ENCODE measurements at places on chromosomes 4 and X.
A peak's percentile ranks its signal among the peaks of the same experiment; 100 is the strongest.

GRCh38 chrX:103879339-103879738 is 47.3 kb upstream of the RAB9B start:
- DNase-seq, result peak; percentile 10

GRCh38 chrX:93673869-93674271 is at the start of gene FAM133A:
Gene FAM133A, plus strand, starts transcription at chrX:93674206. Its CDS starts 35,214 bp downstream, at chrX:93709420.
- no peak for DNase-seq

DNA sequence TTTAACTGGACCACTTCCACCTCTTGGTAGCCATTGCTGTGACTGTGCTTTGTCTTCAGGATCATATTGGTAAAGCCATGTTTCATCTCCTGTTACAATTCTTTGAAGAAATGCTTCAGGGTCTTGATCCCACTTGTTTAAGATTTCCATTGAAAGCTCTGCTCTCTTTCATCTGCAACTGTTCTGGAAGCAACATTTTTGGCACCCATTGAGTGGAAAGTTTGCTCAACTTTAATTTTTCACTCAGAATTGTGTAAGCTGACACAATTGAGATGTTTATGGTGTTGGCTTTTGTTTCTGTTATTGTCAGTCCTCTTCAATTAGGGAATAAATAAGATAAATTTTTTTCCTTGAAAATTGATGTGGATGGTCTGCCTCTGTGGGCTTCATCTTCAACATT is 237.4 kb downstream of the MAPK10 start:
- DNase-seq, result no peak

- no peak for DNase-seq
These were observed 284.3 kb downstream of the ARHGAP10 start for GRCh38 chr4:148016063-148016637.

- no peak for DNase-seq
These were observed 23.6 kb downstream of the ANTXR2 start for GRCh38 chr4:80049402-80049801.

- DNase-seq, result no peak
These were observed 25.3 kb downstream of the TSC22D3 start for GRCh38 chrX:107750263-107750662.

DNA sequence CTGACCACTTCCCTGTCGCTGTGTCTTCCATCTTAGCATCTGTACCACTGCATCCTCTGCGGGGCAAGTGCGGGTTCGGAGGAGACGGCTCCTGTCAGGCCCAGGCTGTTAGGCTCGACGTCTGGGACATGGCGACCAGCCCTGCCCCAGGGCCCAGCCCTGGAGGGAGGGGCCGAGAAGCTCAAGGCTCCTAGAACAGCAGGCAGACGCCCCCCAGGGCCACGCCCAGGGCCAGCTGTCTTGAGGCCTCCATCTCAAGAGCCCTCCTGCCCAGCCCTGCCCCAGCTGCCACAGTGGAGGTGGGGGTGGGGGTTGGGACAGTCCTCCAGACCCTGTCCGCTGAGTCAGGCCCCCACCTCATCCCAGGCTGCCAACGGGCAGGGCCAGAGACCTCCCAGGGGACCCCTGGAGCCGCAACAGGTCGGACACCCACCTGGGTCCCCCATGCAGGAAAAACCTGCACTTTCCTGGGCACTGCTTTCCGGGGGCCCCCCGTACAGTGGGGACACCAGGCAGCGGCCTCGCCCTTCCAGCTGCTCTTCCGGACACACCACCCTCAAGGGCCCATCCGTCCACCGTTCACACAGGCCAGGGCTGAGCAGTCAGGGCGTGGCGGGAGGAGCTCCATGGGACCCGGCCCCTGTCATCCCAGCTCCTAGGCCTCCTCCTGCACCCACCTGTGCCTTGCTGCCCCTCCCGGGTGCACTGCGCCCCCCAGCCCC is 83.1 kb downstream of the FAM53A start:
- DNase-seq, result no peak

- DNase-seq, result no peak
These were observed 24.1 kb downstream of the FRMPD4 start for GRCh38 chrX:12162420-12162819.

GRCh38 chr4:159515314-159516025 is 412.6 kb downstream of the RAPGEF2 start:
- DNase-seq, result no peak

GRCh38 chrX:17922303-17922702 is 61.2 kb upstream of the RAI2 start:
- DNase-seq, result no peak

DNA sequence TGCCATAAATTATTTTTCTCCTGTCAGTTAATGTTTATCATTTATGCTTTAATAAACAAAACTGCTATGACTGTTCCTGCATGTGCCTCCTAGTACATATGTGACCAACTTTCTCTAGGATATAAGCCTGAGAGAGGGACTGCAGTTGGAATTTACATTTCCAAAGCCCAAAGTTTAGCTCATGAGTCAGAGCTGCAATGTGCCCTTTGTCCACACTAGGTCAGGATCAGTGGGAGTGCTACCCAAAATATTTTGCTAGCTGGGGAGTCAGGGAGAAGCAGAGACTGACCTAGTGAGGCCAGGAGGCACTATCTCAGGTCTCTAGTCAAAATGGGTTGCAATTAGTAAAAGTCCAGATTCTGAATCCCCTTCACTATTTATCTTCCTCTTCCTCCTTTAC is 92.7 kb downstream of the AR start:
- peak; percentile 2 for DNase-seq

DNA sequence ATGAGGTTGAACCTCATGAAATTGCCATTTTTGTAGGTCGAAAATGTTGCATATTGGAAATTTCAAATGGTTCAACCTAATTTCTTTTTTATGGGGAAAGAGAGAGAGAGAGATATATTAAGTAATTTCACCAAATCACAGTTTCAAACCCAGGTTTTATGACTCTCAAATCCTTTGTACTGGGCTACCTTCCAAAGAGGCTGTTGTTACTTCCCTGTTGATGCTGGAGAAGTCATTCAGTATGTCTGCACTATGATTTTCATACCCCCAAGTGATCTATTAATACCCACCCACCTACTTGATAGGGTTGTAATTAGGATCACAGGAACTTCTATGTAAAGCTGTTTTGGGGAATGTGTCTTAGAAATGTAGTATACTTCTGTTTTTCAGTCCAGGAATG is 109.9 kb downstream of the ZNF330 start:
- DNase-seq, result no peak

GRCh38 chrX:19715711-19716638 is 171.4 kb downstream of the SH3KBP1 start:
- DNase-seq, result no peak

- DNase-seq, result peak; percentile 2
These were observed 347.8 kb upstream of the PITX2 start for GRCh38 chr4:110970642-110971041.

- DNase-seq, result no peak
These were observed 206.0 kb upstream of the SLC7A11 start for GRCh38 chr4:138448169-138448568.

DNA sequence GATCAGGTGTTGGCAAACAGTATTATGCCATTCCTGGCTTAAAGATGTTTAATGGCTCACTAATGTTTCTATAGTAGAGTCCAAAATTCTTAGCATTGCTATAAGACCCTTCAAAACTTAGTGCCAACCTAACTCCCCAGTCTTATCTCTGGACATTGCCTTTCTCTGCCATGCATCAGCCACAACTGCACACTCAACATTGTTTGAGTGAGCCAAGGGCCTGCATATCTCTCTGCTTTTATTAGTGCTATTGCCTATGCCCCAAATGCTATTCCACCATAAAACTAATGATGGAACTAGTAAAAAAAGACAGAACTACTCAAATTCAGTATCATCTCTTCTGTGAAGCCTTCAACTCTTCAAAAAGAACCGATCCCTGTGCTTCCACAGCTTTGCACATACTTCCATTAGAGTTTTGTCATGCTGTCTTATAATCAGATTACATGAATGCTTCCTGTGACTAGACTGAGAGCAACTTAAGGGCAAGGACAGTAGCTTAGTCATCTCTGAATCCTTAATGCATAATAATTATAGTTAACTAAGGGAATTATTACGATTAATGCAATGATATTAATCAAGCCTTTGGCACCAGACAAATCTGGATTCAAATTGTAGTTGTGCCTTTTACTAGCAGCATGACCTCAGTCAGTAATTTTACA is 53.7 kb downstream of the CHM start:
- no peak for DNase-seq

DNA sequence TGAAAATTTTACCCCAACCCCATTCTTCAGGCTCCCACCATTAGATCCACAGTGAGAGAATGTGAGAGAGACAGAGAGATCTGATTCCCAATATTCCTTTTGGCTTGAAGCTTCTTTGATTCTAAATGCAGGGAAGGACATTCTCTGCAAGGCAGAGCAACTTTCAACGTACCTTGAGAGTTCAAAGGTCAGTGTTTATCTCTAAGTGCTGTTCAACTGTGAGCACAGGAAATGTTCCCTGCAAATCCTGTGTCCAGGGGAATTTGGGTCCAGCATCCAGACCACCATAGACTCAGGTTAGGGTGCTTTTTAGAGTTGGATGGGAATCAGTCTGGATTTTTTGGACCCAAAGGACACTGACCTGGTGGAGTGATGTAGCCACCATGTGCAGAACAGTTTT is 97.4 kb downstream of the NHS start:
- DNase-seq, result no peak

GRCh38 chr4:152258804-152259708 is 276.8 kb downstream of the FBXW7 start:
- DNase-seq, result no peak

DNA sequence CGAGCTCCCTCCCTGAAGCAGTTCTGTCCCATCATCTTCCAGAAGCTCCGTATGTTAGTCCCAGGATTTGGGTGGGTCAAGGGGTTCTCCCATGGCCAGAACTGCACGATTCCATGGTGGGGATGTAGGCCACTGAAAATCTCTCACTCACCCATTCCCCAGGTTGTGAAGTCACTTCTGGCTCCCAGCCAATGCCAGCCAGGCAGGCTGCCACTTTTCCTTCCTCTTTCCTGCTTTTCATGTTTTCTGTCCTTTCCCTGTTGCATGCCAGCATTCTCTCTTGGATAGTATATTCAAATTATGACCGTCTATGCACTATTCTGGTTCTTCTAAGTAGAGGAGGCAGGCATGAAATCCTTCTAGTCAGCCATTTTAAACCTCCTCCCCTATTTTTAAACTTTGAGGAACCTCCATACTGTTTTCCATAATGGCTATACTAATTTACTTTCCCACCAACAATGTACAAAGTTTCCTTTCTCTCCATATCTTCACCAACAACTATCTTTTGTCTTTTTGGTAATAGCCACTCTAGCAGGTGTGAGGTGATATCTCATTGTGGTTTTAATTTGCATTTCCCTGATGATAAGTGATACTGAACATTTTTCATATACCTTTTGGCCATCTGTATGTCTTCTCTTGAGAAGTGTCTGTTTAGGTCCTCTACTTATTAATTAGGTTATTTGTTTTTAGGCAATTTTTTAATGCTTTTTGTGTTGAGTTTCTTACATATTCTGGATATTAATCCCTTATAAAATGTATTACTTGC is 182.1 kb upstream of the TET2 start:
- DNase-seq, result no peak

DNA sequence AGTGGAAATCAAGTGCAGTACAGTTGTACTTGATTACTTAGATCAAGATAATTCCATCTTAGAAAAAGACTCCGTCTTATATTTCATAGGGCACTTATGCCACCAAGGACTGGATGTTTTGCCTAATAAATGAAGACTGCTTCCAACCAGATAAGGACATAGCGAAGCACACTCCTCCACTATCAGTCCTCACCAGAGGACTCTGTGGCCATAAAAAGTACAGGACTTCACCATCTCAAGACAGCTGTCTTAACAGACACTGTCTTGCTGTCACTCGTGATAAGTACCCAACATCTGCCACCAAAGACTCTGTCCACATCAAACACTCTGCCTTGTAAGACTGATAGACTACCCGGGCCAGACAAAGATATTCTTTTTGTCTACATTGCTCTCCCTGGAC is 352.0 kb downstream of the TRAM1L1 start:
- no peak for DNase-seq

- DNase-seq, result no peak
These were observed 4.3 kb upstream of the SLC4A4 start for GRCh38 chr4:71334465-71334882.

- peak; percentile 34 for DNase-seq
These were observed 3.0 kb upstream of the ATP1B4 start for GRCh38 chrX:120358737-120359456.

- DNase-seq, result no peak
These were observed 38.9 kb upstream of the CBR4 start for GRCh38 chr4:169048868-169049414.

DNA sequence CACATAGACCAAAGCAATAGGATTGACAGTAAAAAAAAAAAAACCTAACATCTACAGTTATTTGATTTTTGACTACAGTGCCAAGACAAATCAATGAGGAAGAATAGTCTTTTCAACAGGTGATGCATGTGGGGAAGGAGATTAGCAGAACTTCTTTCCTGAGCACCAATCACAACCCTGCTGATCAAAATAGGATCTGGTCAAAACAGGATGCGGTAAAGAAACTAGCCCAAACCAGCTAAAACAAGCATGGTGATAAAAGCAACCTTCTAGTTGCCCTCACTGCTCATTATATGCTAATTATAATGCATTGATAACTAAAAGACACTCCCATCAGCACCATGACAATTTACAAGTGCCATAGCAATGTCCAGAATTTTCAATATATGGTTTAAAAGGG is 667.5 kb downstream of the GRXCR1 start:
- DNase-seq, result no peak

DNA sequence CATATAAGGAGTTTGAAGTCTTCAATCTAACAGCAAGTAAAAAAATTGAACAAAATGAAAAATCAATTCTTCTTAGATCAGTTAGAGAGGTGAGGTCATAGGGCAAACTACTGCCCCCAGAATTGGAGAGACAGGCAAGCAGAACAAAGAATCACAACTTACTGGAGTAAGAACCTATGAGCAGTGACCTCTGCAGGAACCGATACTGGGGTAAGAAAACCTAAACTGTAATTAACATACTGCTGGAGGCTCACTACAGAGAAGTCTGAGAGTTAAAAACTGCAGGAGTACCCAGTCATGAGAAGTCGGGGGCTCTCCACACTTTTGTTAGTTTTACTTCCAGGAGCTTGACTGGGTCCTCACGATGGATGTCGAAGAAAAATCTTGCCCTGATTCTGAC is 16.0 kb downstream of the CLDN22 start:
- no peak for DNase-seq

GRCh38 chr4:176726803-176727202 is 65.9 kb downstream of the VEGFC start:
- DNase-seq, result no peak

GRCh38 chr4:145852256-145852839 is 86.3 kb downstream of the ZNF827 start:
- DNase-seq, result no peak

DNA sequence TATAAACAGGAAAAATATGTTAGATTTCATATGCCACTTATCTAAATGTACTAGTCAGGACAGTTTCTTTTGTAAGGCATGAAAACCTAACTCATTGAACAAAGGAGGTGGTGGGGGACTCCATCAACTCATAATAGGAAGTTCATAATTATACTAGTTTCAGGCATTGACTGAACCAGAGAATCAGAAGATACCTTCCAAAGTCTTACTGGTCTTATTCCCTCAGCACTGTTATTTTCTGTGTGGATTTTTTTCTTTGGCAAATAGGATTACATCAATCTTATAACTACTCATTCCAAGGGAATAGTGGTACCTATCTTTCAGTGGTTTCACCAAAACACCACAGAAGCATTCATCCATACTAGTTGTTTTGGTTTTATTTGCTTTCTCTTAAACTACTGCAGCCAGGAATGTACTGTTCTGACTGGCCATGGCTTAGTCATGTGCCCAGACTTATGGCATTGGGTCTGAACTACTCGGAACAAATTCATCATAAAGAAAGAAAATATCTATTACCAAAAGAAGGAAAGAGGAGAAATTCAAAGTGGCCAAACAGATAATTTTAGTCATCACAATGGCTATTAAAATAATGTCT is 273.9 kb downstream of the ARAP2 start:
- no peak for DNase-seq

GRCh38 chr4:74692972-74693371 is 101.4 kb downstream of the BTC start:
- DNase-seq, result no peak

Measured in H54 (cell line).